ENCODE measurements at places on chromosomes 7 and 10.

GRCh38 chr7:92206672-92207071 is 27.7 kb upstream of the LRRD1 start:
- no peak for DNase-seq

DNA sequence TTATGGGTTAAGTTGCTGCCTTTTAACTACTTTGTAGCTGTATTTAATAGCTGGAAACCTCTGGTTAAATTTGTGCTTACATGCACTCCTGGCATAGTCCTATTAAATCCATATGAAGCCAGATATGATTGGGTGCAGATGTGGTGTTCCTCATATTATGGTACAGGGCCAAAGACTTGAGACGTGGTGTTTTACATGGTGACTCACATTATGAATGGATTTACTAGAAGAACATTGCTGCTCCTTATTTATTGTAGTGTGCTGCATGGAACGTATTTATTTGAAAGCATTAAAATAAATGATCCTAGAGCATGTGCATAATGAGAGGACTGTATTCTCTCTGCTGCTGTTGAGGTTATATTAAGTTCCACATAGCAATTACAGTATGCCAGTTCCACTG is 224.1 kb downstream of the SLC25A13 start:
- DNase-seq, result no peak

DNA sequence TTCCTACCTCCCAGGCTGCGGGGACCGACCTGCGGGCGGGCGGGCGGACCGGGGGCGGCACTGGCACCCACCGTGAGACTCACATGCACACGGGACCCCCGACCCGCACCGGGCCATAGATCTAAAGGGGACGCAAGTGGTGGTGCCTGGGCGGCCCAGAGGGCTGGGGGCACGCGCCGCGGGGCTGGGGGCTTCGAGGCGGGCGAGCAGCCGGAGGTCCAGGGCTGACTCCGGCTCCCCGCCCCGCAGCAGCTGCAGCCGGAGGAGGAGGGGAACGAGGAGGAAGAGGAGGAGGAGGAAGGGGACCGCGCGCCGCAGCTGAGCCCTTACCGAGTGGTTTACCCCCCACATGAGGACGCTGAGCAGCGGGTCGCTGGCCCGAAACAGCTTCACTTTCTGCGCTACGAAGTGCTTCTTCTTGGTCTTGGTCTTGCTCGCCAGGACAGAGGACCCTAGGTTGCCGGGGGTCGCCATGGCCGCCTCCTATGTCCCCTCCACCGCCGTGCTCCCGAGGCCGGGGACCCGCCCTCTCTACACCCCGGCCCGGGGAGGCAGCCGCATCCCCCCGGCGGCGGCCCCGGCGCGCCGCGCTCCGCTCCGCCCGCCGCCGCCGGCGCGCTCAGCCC is 412 bp downstream of the PIP4K2A start:
- peak; percentile 29 for DNase-seq

- no peak for DNase-seq
These were observed 46.2 kb downstream of the IDE start for GRCh38 chr10:92527716-92528115.

- DNase-seq, result no peak
These were observed 280.4 kb upstream of the ZNF32 start for GRCh38 chr10:43929122-43929521.

DNA sequence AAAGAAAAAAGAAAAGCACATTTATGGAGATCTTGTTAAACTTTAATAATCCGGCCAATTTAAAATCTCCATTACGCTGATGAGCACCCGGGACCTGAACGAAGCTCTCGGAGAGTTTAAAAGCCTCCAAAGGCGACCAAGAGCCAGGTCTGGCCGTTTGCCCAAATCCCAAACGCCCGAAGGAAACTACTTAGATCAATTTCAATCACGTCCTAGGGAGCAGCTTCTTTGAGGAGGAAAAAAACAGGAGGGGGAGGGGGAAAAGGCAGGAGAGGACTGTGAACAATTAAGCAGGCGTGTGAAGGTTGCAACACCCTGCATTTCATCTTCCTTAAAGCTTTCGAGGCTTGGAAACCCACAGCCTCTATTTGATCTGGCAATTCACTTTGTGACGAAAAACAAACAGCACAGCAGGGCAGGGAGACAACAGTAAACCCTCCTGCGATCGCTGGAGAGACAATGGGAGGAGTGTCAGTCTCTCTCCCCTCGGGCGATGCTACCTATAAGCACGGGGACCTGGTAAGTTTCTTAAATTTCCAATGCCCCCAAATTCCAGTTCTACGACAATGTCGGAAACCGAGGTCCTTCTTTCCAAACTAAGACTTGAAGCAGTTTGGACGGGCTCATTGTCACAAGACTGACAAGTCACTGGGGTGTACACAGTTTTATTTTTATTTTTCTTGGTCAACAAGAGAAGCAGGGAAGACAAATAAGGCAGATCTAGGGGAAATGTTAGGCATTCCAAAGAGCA is 1.2 kb downstream of the KLF6 start:
- peak; percentile 30 for DNase-seq

DNA sequence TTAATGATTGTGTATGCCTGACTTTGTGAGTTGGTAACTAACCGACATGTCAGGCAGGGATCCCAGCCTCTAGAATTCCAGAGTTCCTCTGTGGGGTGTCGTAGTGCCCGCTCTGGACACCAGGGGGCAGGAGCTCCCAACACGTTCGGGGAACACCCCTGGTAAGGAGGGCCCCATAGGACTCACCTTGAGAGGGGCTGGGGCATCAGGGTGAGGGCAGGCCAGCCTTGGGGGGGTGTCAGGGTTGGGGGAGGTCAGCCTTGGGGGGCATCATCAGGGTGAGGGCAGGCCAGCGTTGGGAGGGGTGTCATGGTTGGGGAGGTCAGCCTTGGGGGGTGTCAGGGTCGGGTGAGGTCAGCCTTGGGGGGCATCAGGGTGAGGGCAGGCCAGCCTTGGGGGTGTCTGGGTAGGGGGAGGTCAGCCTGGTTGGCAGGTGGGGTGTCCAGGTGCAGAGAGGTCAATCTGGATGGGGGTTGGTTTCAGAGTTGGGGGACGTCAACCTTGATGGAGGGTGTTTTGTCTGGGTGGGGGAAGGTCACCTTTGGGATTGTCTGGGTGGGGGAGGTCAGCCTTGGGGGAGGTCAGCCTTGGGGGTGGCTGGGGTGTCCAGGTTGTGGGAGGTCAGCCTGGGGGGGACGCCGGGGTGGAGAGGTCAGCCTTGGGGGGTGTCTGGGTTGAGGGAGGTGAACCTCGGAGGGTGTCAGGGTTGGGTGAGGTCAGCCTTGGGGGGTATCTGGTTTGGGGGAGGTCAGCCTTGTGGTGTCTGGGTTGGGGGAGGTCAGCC is 45.6 kb upstream of the SUN1 start:
- DNase-seq, result peak; percentile 38

DNA sequence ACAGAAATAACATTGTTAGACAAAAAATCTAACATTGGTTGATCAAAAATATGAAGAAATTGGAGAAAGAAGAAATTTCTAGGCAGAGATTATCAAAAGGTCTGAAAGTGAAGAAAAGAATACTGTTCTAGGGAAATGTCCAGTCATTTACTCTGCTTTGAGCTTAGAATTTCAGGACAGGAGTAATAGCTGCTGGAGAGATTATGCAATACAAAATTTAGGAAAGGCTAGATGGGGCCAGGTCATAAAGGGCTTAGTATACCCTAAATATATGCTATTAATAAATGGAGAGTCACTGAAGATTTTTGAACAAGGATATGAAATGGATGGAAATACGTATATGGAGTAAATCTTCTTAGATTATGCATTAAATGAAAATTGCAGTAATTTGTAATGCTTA is 279.2 kb downstream of the CACNA2D1 start:
- DNase-seq, result no peak

- DNase-seq, result no peak
These were observed 39.4 kb upstream of the GDF10 start for GRCh38 chr10:47260505-47261111.

- DNase-seq, result no peak
These were observed 32.5 kb downstream of the DYDC1 start for GRCh38 chr10:80324086-80324485.

DNA sequence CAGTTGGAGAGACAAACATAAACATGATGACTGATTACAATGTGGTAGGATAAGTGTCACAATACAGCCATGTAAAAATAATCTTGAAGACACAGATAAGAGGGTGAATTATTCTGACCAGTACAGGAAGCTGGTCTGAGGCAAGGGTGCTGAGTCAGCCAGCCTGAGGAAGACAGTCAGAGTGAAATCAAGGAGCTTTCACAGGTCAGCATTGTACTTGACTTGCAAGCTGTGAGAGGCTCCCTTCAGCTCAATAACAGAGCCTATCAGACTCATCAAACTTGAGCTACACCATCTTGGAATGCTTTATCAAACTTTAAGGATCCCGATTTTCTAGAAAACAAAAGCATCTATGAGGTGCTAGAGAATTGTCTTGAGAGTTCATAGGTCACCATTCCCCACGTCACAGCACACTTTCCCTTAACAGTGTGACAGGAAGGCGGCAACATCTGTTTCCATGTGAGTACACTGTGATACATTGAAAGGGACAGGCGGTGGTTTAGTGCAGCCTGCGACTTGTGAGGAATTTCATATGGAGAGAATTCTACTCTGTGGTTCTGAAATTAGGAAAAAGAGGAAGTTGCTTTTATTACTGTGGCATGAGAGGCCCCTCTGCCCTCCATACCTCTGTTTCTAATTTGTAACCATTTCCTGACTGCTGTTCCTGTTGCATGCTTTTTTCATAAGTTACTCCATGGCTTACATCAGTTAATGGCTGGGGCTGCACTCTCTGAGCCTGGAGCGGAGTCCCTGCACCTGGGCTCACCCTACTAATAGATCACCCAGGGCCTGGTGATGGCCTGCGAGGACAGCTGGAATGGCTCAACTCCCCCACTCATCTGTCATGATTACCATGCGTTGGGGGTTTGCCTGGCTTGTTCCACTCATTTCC is 417.1 kb downstream of the SUGCT start:
- no peak for DNase-seq

- no peak for DNase-seq
These were observed 171.4 kb downstream of the ARID5B start for GRCh38 chr10:62072901-62073300.

- no peak for DNase-seq
These were observed 138.9 kb downstream of the FRMD4A start for GRCh38 chr10:14191871-14192270.
